ENCODE measurements at places on chromosomes 4 and X. TPM values are rescaled to one million over a fixed set of nuclear protein-coding genes. Genes with fewer than 3 reads are reported as not detected.

DNA sequence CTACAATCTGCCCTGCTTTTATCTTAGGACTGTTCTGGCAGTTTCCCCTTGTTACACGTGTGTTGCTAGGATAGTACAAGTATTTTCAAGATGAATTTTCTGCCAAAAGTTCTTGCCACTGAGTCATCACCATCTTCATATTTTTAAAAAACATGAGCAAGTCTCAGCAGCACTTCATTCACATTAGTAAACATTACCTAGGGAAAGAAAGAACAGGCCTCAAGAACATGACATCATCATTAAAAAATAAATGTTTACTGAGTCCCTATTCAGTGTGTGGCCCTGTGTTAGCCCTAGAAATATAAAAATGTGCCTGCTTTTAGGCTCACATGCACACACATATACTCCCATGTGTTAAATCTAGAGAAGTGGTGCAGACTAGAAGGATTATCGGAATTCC, 18.7 kb upstream of the GPC3 start:
- DNase-seq, result no peak

DNA sequence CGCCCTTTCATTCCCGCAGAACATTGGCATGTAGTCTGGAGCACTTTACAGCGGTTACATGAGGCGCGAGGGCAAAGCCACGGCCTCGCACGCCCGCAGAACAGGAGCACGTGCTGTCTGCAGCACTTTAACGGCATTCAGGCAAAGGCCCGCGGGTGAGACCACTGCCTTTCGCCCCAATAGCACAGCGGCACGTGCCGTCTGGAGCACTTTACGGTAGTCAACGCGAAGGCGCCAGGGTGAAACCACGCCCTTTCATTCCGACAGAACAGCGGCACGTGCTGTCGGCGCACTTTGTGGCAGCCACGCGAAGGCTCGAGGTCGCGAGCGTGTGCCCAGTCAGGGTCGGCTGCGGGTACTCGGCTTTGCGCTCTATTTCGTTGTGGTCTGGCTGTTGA, at the start of gene MPC1L:
TSS of gene MPC1L (plus strand) at position 290 of the 398 bp plus-strand sequence. CDS start 138 bp downstream, outside the sequence.
- no peak for DNase-seq

- peak; percentile 56 for DNase-seq
Observed at GRCh38 chr4:89640620-89641366, 196.2 kb downstream of the SNCA start.

GRCh38 chrX:10685923-10686595, 65.7 kb upstream of the MID1 start:
- no peak for DNase-seq

DNA sequence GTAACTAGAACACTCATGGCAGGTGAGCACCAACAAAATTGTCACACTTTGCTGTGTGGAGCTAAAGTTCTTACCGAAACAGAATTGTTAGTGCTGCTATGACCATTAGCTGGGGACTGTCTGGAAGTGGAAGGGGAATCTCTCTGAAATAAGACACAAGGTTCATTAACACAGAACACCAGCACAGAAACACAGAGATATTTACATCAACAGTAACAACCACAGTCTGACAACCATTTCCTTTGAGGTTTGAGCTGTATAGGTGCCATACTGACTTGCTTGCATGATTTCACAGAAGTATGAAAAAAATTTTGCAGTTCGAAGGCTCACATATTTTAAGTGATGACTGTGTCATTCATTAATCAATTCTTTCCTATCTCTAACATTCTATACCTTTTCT, 109.8 kb downstream of the NYX start:
- DNase-seq, result no peak

DNA sequence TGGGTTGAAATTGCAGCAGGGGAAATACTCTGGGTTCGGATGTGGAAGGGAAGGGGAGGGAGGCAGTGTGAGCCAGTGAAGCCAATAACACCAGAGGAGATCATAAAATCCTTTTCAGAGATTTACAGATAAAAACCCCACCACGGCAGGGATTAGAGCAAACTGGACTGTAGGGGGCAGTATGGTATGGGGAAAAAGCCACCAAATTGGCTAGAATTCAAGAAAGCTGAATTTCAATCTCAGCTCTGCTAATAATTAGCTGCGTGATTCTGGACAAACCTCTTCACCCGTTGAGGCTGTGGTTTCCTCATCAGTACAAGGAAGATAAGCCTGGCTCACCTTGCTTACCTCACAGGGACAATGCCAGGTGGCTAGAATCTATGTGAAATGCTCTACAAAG, 108.1 kb downstream of the ATG4A start:
- peak; percentile 14 for DNase-seq

DNA sequence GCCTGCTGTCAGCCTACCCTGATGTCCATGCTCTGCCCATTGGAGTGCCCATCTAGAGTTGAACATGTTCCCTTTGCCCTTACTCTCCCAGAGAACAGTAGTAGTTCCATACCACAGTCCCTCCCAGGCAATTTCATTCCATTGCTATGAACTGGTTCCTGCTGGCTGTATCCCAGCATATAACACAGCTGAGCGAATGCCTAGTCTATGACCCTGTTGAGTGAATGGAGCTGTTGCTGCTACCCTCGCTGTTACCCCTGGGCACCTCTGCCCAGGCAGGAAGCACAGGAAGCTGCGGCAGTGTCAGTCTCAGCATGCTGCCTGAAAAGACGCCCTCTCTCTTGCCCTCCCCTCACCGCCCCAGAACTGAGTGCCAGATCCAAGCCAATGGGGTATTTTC, 73.3 kb downstream of the SOX3 start:
- DNase-seq, result no peak

DNA sequence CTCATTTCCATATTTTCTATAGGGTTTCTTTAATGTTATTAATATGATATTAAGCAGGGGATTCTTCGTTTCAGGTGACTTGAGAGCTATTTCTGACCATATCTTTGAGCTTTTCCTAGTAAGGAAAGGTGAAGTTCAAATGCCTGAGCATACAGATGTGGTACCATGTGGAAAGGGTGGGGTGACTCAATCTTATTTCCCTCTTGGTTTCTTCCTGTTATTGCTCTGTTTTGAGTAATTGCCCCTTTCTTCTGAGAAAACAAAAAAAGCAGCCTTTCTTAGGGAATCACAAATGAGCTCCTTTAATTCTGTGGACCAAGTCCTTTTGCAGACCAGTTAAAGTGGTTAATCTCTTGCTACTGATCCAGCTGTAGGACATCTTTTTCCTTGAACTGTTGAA, 41.0 kb upstream of the AGA start:
- DNase-seq, result no peak

RPL10 gene
- 2,372 TPM for total RNA-seq

NUDT10 gene
- total RNA-seq, result under 0.01 TPM

CXorf65 gene
- total RNA-seq, result not detected

WDR1 gene
- total RNA-seq, result 333 TPM

KIT gene
- total RNA-seq, result 1.2 TPM

All from dermis microvascular lymphatic vessel endothelial cell (primary cell).